T-helper 1 cell (primary cell): ENCODE measurements at places on chromosomes 11 and 22.
A peak's percentile ranks its signal among the peaks of the same experiment; 100 is the strongest.

DNA sequence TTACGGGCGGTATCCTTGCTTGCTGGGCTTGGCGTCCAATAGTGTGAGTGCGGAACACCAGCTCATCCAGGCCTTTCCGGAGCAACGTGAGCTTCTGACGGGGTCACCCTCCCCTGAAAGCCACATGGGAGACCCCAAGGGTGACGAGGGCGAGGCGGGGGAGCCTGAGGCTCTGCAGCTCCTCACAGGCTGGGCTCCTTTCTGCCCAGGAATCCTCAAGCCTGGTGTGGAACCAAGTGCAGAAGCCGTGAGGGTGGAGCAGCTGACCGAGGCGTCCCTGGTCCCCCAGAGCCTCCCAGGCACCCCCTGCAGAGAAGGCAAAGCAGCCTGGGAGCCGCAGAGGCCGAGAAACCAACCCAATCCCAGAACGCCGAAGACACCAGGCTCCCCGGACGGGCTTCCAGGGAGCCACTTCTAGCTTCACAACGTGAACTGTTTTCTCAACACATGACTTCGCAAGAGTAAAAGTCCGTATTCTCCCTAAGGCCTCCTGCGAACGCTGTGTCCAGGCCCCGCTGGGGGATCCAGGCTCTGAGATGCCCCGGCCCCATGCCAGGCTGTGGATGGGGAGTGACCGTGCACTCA is 530.3 kb downstream of the BRD1 start:
- no peak for DNase-seq

GRCh38 chr11:4181782-4182721 is 87.5 kb downstream of the RRM1 start:
- no peak for DNase-seq

DNA sequence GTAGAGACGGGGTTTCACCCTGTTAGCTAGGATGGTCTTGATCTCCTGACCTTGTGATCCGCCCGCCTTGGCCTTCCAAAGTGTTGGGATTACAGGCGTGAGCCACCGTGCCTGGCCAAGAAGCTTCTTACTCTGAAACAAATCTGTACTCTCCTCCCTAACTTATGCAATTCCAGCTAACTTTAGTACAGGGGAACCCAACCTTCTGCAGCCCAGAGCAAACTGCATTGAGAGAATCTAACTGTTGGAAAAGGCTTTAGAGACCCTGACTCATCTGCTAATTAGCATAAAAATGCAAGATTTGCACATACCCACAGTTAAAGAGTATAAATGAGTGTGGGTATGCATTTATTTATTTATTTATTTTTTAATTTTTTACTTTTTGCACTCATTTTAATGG is 64.8 kb downstream of the APOL5 start:
- DNase-seq: no peak

GRCh38 chr11:473415-473814 is 23.3 kb downstream of the PTDSS2 start:
- no peak for DNase-seq

GRCh38 chr11:118914178-118914918 is 11.4 kb downstream of the BCL9L start:
- DNase-seq: peak; percentile 68

GRCh38 chr11:79173615-79174014 is 267.2 kb downstream of the TENM4 start:
- no peak for DNase-seq

GRCh38 chr11:123641495-123641840 is 13.0 kb downstream of the SCN3B start:
- DNase-seq: no peak

DNA sequence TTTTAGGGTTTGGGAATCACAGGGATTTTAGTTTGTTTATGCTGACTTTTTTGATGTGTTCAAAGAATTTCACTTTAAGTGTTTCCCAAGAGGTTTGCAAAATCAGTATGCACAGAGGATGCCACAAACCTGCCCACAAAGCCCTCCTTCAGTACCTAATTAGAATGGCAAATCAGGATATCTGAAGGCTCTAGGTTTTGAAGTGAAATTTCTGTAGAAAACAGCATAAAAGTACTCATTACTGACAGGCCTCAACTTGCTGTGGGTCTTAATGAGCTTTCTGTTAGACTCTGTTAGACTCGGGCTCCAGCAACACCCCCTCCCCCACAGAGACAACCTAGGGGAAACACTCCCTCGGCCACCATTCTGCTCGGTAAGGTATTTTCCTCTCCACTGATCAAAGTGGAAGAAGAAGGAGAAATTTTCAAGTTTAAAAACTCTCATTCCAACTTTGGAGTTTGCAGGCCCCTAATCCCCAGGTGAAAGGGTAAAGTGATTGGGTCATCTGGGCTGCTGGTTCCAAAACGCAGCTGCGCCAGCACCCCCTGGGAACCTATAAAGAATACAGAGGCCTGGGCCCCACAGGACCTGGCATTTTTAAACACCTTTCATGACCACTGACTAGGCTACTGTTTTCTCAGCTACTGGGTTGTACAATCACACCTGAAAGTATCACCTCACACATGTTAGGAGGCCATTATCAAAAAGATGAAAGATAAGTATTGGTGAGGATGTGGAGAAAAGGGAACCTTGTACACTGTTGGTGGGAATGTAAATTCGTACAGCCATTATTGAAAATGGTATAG is 67.5 kb downstream of the PLEKHA7 start:
- no peak for DNase-seq

- no peak for DNase-seq
Measured at GRCh38 chr22:48707763-48708557, 1119.7 kb downstream of the BRD1 start.

GRCh38 chr11:47087801-47088200 is 88.9 kb downstream of the ARFGAP2 start:
- no peak for DNase-seq

- DNase-seq: no peak
Measured at GRCh38 chr11:47356998-47357329, 4.5 kb upstream of the MYBPC3 start.

- no peak for DNase-seq
Measured at GRCh38 chr11:45400591-45400990, 114.5 kb upstream of the SYT13 start.

- DNase-seq: no peak
Measured at GRCh38 chr11:75114465-75114864, 17.8 kb upstream of the OR2AT4 start.

GRCh38 chr22:30906411-30906810 is 62.2 kb downstream of the MORC2 start:
- no peak for DNase-seq

DNA sequence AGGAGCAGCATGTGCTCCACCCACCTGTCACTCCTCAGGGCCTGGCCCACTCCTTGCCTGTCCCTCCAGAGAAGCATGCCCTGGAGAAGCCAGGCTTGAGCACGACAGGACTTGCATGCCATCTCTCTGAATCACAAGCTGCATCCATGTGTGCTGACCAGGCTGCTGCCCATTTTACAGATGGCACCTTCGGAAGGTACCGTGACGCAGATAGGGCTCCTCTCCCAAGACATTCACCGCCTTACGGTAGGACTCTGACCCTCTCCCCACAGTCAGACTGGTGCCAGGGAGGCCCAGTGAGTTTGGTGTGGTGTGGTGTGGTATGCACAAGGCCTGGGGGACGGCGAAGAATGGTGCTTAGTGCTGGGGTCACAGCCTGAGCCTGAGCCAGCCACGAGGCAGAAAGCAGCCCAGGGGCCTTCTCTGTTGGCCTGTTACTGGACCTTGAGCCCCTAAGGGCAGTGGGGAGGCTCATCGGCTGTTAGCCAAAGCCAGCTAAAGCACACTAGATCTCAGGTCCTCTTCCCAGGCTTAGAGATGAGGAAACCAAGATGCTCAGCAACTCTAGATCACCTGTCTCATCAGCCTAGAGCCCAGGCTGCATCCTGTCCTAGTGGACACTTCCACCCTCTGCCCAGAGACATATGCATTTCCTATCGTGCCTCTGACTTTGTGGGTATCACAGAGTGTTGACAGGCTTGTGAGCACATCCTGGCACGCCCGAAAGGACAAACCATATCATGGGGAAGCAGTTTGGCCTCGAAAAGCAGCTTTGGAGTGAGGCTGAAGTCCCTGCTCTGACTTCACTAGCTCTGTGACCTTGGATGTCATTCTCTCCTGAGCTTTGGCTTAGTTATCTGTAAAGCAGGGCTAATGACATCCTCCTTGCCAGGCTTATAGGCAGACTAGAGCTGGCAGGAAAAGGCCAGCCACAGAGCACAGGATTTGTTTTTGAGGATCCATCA is 17.8 kb downstream of the CYB5R2 start:
- DNase-seq: no peak

DNA sequence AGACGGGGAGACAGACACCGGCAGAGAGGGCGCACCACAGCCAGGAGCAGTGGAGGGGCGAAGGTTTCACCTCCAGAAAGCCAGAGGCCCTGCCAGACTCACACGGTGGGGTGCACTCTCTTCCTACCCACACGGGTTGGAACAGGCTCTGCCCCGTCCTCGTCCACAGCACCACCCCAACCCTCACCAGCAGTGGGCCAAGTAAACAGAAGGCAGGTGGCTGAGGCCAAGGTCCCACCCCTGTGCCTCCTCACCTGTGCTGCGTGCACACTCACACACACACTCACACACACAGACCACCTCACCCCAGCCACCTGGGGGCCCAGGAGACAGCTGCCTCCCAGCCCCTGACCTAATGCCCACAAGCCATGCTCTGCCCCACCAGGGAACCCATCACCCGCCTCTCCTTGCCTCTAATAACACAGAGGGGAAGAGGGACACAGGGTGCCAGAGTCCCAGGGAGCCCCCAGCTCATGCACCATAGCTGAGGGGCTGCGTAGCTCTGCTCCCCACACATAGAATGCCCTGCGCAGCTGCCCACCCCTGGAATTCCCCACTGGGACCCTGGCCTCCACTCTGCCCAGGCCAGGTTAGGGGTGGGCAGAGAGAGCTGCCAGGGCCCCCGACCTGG is 3.1 kb downstream of the CYB5R3 start:
- DNase-seq: no peak
